ENCODE measurements at places on chromosomes 6 and 20.

DNA sequence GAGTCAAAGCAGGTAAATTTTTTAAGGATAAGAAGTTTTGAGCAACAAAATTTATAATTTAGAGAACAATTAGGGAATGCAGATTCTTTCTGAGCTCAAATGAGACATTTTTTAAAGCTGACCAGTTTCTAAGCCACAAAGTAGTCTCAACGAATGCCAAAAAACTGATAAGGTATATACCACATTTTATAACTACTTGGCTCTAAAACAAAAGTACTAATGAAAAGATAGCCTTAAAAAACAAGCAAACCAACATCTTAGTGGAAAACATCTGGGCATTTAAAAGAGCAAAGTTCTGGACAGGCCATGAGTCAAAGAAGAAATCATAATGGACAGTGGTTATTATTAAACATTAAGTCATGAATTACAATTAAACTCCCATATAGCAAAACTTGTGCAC, 23.2 kb upstream of the RNF146 start:
- no peak for DNase-seq

GRCh38 chr20:9912858-9913434, 74.1 kb upstream of the PAK5 start:
- DNase-seq: peak; percentile 18

DNA sequence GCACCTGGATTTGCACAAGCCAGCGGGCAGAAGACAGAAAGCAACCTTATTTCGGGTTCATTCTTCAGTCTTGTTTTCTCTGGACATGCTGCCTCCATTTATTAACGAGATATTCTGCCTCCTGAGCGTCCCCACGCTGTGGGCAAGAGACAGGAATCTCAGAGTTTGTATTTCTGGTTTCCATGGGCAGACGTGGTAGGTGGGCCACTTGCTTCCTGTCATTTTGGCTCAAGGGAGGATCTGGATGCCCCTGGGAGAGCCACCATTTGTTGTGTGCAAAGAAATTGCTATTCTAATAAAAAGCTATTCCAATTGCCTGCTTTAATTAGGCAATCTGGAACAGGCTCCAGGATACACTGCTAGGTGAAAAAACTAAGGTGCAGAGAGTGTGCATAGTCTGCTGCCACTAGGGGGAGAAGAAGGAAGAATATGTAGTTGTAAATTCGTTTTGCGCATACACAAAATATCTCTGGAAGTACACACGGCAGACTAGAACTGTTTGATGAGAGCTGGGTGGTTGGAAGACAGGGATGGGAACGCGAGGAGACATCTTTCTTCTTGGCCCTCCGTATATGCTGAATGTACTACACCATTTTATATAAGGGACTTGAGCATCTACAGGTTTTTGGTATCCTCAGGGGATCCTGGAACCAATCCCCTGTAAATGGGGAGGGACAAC, 30.1 kb upstream of the SLC16A10 start:
- DNase-seq: peak; percentile 45

DNA sequence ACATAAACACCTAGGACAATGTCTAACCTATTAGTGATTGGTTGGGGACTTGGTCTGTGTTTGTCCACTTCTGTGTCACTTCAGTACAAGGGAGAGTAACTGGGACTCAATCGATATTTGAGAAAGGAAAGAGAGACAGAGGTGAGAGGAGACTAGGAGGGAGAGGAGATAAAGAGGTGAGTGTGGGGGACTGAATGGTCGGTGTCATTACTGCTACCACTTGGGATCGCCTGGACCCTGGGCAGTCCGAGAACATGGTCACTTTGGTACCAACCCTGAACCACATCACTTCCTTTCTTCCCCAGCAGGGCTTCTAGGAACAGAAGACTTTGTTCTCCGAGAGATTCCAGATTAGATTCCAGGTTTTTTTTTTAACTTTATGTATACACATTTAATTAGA, 63.7 kb downstream of the GPR6 start:
- no peak for DNase-seq

GRCh38 chr6:51494342-51494741, 593.1 kb downstream of the PKHD1 start:
- no peak for DNase-seq

GRCh38 chr20:62248890-62249560, 10.7 kb downstream of the OSBPL2 start:
- DNase-seq: no peak

- DNase-seq: peak; percentile 47
Measured at GRCh38 chr20:53748821-53749421, 155.3 kb upstream of the ZNF217 start.

GRCh38 chr6:42367353-42368011, 84.2 kb downstream of the TRERF1 start:
- DNase-seq: peak; percentile 47

- no peak for DNase-seq
Measured at GRCh38 chr20:62322492-62323041, 19.8 kb downstream of the ADRM1 start.

DNA sequence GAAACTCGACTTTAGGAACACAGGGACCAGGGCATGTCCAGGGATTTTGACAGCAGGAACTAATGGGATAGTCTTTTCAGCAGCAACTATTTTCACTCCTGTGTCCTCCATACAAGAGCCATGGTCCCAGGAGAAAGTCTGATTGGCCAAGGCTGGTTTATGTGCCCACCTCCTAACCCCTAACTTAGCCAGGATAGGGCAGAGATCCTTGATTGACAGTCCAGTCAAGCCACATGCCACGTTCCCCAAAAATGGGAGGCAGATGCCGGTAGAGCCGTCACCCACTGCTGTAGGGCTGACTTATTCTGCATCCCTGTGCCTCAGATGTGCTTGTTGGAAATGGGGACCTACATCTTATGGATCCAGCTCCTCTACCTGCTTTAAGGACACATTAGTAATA, 22.3 kb downstream of the SLC2A10 start:
- DNase-seq: no peak

GRCh38 chr6:147279427-147279826, 75.2 kb downstream of the STXBP5 start:
- no peak for DNase-seq

DNA sequence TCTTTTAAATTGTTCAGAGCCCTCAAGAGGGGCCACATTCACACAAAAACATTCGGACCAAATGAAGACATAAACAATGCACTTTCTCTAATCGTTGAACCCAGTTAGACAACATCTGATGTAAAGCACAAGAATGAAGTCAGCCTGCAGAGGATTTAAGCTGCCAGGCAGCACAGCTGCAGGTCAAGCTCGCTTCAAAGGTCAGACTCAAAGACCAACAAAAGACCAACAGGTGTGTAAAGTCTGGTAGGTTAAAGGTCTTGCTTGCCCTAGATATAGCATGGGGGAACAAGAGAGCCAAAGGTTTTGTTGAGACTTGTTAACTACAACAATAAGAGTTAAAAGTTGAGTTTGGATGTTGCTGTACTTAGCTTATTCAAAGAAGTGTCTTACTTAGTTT, 26.7 kb upstream of the MYLIP start:
- DNase-seq: no peak

GRCh38 chr6:125732398-125732797, 17.0 kb upstream of the HEY2 start:
- no peak for DNase-seq

DNA sequence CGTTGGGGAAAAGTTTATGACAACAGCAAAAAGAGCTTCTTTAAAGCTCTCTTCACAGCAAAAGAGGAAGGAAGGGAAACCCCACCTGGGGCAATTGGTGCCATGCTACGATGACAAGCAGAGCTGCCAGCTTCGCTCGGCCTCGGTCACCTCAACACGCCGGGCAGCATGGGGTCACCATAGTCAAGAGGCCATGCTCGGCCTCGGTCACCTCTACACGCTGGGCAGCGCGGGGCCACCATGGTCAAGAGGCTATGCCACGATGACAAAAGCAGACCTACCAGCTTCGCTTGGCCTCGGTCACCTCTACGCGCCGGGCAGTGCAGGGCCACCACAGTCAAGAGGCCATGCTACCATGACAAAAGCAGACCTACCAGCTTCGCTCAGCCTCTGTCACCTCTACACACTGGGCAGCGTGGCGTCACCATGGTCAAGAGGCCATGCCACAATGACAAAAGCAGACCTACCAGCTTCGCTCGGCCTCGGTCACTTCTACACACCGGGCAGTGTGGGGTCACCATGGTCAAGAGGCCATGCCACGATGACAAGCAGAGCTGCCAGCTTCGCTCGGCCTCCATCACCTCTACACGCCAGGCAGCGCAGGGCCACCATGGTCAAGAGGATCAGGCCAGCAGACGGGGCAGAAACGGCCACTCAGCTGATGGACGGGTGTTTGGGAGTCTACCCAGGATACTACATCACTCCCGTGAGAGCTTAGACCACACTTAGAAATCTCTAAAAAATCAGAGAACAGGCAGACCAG, 12.1 kb downstream of the APMAP start:
- no peak for DNase-seq

DNA sequence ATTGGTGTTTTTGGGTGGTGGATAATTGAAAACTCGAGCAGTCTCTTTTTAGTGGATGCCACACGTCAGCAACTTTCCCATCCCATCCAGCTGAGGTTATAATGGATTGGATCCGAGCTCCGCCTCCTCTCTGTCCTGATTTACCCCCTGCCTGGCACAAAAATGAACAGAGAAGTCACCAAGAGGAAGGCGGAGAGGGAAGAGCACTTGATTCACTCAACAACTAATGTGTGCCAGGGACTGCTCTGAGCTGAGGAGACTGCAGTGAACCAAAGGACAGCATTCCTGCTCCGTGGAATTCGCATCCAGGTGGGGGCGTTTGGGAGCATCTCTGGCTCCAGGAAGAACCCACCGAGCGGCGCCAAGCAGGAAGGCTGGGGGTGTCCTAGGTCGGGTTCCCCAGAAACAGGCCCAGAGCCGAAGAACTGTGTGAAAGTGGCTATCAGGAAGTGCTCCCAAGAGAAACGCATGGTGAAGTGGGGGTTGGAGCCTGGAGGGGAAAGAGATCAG, 95.8 kb upstream of the NAA20 start:
- DNase-seq: no peak

- no peak for DNase-seq
Measured at GRCh38 chr20:62704341-62704948, 4.2 kb upstream of the NTSR1 start.

DNA sequence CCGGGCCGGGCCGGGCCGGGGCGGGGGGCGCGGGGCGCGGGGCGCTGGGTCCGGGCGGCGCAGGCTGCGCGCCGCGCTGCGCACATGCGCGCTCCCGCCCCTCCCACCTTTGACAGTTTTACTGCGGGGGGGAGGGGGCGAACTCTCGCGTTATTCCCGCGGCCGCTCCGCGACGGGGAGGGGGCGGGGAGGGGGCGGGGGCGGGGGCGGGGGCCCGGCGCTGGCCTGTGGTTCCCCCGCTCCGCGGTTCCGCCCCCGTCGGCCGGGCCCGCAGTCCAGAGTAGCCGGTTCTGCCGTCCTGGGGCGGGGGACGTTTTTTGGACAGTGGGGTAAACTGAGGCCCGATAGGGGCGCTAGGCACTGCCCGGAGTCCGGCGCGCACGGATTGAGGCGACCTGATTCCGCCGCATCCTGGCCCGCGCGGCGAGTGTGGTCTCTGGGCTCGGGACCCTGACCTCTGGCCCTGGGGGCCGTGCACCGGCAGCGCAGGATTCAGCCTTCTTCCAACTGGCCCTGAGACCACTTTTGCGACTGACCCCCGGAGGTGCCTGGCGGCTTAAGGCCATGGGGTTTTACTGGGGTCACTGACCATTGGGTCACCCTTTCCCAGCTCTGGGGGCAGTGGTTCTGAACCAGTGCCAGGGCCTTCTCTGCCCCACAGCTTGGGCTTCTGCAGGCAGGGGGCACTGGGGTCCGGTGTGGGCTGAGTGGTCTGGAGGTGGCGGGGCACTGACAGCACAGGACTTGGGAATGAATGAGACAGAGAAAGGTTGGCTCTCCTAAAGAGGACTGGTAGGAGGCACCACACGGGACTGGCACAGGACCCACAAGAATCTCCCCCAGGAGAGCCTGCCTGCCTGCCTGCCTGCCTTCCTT, at the start of gene ZNF512B:
TSS of gene ZNF512B (minus strand) at position 93 of the 876 bp plus-strand sequence. CDS start 1,980 bp downstream, outside the sequence.
- peak; percentile 74 for DNase-seq

GRCh38 chr6:156795825-156796224, 18.6 kb downstream of the ARID1B start:
- no peak for DNase-seq

GRCh38 chr6:142561511-142562265, 259.9 kb downstream of the ADGRG6 start:
- no peak for DNase-seq

DNA sequence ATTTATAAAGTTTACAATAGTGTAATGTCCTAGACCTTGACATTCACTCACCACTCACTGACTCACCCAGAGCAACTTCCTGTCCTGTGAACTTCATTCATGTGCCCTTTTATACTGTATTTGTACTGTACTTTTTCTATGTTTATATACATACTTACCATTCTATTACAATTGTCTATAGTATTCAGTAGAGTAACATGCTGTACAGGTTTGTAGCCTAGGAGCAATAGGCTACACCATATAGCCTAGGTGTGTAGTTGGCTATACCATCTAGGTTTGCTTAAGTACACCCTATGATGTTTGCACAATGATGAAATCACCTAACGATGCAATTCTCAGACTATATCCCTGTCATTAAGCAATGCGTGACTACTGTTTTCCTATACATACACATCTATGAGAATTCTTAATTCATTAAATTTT, 17.5 kb downstream of the EDEM2 start:
- DNase-seq: no peak

GRCh38 chr6:20056350-20056992, 155.8 kb downstream of the MBOAT1 start:
- no peak for DNase-seq

- DNase-seq: no peak
Measured at GRCh38 chr6:145275787-145276186, 459.5 kb downstream of the EPM2A start.

- no peak for DNase-seq
Measured at GRCh38 chr20:40916276-40916675, 112.3 kb upstream of the TOP1 start.
